Epithelial cell of prostate (primary cell): ENCODE measurements at places on chromosomes 4 and X.

- DNase-seq, result no peak
Observed at GRCh38 chrX:80602036-80602860, 182.0 kb downstream of the TENT5D start.

- DNase-seq, result peak; percentile 45
Observed at GRCh38 chr4:81620442-81620841, 148.7 kb upstream of the RASGEF1B start.

DNA sequence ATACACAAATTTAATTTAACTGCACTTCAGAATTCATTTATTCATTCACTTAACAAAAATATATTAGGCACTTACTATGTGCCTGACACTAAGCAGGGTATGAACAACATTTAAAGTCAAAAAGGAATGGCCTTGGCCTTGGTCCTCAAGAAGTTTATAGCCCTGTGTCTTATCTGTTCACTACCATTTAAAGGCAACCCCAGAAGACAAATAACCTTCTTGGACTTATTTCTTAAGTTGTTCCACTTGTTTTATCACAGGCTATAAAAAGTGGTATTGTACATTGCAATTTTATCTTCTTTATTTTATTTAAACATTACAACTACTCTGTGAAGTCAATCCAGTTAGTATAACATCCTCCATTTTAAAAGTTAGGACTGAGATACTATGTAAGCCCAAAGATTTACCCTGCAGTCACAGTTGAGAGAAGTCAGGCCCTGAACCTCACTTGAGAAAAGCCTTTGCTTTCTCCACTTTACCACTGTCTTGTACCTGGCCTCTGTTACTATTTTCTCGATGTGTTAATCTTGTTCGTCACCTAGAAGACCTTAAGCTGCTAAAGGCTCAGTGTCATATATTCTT, 305.6 kb upstream of the DIPK2B start:
- DNase-seq, result no peak

- DNase-seq, result no peak
Observed at GRCh38 chr4:120685756-120686278, 236.7 kb downstream of the PRDM5 start.

DNA sequence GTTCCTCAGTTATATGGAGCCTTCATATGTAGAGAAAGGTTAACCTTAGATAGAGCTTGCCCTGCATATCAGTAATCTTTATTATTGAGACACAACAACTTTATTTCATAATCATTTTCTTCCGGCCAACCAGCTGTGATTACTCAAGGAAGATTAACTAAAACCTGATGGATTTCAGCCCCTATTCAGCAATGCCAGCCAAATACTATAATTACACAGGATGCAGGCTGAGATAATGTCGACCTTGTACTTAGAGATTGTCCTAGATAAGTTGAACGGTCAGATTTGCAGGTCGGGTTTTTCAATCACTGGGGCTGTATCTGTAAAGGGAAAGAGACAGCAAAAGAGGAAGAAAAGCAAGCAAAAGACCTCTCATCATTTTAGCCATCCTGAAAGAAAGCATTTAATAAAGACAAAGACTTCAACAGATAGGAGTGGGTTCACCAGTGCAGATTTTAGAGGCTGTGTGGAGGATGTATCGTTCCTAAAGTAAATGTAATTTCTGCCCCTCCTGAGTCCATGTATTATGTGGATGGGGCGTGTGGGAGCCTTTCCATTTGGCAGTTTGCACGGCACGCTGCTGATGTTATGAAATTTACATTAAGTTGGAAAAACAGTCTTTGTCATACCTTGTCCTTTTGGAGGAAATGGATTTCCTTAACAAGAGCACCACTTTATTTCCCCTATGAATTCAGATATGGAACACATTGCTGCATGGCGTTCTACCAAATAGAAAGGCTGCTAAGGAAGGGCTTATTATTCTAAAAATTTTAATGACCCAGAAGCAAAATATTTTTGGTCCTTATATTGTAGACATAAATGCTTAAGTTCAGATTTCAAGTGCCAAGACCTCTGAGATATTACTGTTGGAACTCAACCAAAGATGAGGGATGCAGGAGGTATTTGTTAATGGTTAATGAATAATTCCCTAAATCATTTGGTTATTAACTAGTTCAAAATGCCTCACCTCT, 496.7 kb downstream of the SPRY1 start:
- no peak for DNase-seq

- no peak for DNase-seq
Observed at GRCh38 chrX:40039887-40040286, 57.9 kb downstream of the BCOR start.
